Activated CD4-positive, CD25-positive, alpha-beta regulatory T cell treated with anti-CD3 and anti-CD28 coated beads, Interleukin-2, amount 50 U/mL, for 24 hours (primary cell): ENCODE measurements at places on chromosomes 13 and 19.

DNA sequence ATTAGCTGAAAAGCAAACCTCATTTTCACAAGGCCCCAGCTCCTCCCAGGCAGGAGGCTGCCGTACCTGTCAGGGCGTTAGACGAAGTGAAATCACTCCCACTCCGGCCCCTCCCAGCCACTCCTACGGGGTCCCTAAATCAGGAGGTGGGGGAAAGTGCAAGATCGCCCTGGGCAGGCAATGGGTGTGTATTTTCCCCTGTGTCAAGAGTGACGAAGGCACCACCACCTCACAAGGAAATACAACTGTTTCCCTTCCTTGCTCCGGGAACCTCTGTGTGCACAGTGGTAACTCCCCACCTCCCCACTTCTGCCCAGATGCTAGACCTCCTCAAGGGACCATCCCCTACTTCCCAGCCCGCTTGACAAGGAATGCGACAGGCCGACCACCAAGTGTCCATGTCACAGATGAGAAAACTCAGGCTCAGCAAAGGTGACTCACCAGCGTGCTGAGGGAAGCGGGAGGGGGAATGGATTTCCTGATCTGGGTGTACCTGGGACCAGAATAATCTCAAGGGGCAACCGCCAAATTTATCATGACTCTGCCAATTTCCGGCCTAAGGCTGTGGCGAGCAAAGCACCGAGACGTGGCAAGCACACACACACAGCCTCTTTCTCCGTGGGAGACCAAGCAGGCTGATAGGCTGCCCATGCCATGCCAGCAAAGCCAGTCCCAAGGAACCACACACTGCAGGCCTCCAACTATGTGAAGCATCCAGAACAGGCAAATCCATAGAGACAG is 7.3 kb downstream of the PPP6R1 start:
- no peak for ATAC-seq

GRCh38 chr13:110268576-110269185 is 38.3 kb downstream of the COL4A1 start:
- ATAC-seq = no peak

- ATAC-seq = no peak
Observed at GRCh38 chr13:39768962-39769361, 113.5 kb downstream of the COG6 start.

GRCh38 chr19:39406656-39407409 is at the start of gene ZFP36:
Gene ZFP36, plus strand, starts transcription at chr19:39406847. Its CDS starts 58 bp downstream, at chr19:39406905.
- peak; percentile 24 for ATAC-seq

GRCh38 chr13:100825557-100825956 is 151.0 kb upstream of the TMTC4 start:
- ATAC-seq = no peak

DNA sequence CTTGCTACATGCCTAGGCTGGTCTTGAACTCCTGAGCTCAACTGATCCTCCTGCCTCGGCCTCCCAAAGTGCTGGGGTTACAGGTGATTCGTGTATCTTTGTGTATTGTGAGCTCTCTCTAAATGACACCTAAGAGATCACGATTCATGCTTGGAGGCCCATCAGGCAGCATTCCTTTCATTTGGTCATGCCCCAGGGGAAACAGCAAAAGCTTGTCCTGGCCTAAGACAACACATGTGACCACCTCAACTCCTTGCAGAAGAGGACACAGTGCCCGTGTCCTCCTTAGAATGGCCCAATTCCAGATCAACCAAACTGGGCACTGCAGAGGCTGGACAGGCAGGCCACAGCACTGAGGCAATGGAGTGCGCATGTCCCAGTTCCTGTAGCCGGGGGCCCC is 32.5 kb downstream of the ZC3H4 start:
- no peak for ATAC-seq

DNA sequence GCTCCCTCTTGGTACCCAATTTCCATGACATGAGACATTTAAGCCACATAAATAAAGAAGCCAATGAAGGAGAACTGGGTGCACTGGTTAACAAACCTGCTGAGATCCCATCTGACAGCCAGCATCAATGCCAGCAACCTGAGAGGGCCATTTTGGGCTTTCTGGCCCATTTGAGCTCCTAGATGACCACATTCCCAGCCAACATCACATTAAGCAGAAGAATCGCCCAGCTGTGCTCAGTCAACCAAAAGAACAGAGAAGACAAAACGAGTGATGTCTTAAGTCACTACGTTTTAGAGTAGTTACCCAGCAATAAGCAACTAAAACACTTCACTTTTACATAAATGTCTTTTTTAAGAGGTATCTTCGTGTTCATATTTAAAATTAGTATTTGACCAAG is 21.9 kb downstream of the LCP1 start:
- no peak for ATAC-seq

- no peak for ATAC-seq
Observed at GRCh38 chr13:57568865-57569264, 62.7 kb upstream of the PCDH17 start.

DNA sequence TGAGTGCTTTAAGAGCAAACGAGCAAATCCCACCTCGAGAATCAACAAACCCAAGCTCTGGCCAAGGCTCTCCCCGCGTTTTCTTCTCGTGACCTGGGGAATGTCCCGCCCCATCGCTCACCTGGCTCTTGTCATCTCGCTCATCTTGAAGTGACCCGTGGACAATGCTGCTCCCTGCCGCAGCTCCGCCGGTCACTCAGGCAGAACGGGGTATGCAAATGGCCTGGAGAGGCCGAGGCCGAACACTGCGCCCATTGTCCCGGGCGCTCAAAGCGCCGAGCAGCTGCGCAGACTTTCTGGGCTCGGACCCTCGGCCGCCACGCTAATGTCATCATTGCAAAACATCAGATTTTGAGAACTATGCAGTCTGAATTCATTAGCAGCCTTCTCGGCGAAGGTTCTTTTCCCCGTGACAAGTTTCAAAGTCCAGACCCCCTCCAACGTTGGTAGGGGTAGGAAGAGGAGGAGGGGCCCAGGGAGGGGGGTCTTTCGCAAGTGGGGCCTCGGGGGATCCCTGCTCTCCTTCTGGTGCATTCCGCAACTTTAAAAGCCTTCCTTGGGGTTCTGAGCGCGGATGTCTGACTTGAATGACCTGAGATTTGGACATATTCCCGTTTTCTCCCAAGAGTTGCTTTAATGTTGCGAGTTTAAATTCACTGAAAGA is 39.7 kb downstream of the SOX1 start:
- ATAC-seq = no peak

DNA sequence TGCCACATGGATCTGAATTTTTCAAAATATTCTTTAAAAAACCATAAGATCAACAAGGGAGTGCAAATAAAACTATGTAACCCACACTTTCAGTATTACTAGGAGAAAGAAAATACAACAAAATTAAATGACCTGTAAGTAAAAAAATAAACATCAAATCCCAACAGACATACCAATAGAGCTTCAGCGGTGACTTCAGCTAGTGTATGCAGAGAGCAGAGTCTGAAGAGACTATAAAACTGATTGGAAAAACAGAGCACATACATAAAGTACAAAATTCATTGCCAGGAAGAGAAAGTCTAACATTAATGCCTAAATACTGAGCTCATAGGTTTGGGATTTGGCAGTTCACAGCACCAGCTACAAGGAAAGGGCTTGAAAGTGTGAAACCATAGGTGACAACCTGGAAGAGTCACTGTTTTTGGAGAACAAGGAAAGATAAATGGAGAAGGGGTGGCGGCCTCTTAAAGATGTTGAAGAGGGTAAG is 291.1 kb downstream of the LMO7 start:
- ATAC-seq = no peak

DNA sequence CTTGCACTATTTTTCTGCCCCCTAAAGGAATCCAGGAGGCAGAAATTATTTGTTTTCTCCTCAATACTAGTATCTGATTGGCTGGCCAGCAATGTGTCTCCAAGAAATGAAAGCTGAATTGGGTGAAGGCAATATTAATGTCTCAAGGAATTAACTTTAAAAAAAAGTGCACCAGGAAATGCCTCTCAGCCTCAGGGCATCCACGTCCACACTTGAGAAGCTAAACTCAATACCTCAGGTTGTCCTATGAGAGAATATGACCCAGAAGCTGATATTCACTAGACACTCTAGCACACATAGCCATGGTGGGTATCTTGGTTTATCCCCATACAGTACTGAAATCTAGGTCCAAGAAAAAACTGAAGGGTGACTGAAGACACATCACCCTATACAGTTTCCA is 2.1 kb downstream of the ZNF91 start:
- ATAC-seq = no peak

DNA sequence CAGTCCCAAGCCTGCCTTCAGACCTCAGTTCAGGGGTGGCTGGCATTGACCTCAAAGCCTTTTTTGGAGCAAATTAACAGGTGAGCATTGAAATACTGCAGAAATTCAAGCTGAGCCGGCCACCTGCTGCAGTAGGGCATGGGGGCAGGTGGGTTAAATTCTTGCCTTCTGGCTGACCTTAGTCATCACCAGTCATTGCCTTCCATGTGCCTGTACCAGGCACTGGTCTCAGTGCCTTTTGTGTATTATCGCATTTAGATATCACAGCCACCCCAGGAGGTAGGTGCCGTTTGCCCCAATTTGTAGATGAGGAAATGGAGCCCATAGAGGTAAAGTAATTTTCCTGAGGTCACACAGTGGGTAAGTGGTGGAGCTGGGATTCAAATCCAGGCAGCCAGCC is 7.2 kb downstream of the PPP1R37 start:
- no peak for ATAC-seq

GRCh38 chr13:99471221-99472121 is 29.8 kb upstream of the TM9SF2 start:
- ATAC-seq = no peak

GRCh38 chr19:35408284-35409171 is 37.7 kb downstream of the GPR42 start:
- no peak for ATAC-seq

DNA sequence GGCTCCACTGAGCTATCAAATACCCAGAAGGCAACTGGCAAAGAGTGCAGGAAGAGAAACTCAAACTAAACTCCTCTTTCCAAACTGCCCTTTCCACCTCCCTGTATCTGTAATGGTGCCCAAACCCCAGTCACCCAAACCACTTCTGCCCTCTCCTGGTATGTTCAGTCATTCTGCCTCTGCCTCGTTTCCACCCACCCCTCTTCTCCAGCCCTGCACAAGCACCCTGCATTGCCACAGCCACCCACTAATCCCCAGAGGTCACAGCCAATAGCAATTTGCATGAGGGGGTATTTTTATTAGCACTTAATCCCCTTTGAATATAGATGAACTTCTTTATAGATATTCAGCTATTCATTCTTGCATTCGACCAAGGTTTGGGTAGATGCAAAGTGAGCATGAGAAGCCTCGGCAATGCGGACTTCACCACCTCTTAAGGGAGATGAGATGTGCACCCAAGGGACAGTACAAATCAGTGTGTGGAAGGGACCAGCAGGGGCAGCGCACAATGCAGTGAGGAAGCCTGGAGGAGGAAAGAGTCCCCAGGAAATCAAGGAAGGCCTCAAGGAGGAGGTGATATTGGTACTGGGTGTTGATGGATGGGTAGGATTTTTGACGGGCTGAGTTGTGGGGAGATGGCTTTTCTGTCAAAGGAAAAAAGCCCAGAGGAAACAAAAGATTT is 12.4 kb downstream of the TMEM272 start:
- peak; percentile 91 for ATAC-seq

GRCh38 chr19:16814526-16815100 is 14.6 kb upstream of the SIN3B start:
- ATAC-seq = no peak

DNA sequence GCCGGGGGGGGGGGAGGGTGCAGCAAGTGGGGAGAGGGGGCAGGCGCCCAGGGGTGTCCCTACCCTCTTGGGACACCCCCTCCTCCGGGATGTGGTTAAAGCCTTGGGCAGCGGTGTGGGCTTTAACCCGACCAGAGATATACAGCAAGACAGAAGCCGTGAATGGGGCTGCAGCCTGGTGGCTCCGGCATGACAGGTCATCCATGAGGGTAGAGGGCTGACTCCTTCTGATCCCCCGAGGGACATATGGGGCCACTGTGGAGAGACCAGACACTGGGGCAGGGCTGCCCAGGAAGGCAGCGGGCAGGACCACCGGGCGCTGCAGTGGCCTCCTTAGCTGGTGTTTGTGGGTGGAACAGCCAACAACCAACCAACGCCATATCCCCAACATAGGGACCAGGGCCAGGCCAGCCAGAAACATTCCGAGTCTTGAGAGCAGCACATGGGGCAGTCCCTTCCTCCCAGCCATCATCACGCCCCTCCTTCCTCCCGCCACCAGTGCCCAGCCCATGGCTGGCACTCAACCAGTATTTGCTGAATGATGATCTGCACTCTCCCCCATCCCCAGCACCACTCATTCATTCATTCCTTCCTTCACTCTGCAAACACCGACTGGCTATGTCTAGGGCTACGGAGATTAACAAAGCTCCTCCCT is 18.2 kb downstream of the ELAVL1 start:
- no peak for ATAC-seq

GRCh38 chr13:113753171-113753570 is 5.9 kb upstream of the TMEM255B start:
- ATAC-seq = no peak

DNA sequence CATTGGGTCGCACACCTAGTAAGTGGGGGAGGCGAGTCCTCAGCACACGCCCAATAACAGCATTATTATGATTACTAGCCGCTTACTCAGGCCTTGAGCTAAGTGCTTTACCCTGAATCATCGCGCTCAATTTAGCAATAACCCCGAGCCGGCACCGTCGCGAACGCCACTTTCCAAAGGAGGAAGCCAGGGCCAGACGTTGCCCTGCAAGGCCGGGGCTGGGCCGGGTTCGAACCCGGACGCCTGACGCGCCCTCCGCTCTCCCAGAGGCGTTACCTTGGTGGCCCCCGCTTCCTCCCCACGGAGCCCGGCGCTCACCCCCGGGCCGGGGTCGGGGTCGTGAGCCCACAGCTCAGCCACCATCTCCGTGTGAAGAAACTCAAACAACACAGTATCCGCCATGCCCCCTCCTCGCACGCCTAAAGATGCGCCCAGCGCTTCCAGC is at the start of gene TRAPPC6A:
TSS of gene TRAPPC6A (minus strand) at position 421 of the 445 bp plus-strand sequence. CDS start at position 402, 19 bp downstream.
- peak; percentile 4 for ATAC-seq

DNA sequence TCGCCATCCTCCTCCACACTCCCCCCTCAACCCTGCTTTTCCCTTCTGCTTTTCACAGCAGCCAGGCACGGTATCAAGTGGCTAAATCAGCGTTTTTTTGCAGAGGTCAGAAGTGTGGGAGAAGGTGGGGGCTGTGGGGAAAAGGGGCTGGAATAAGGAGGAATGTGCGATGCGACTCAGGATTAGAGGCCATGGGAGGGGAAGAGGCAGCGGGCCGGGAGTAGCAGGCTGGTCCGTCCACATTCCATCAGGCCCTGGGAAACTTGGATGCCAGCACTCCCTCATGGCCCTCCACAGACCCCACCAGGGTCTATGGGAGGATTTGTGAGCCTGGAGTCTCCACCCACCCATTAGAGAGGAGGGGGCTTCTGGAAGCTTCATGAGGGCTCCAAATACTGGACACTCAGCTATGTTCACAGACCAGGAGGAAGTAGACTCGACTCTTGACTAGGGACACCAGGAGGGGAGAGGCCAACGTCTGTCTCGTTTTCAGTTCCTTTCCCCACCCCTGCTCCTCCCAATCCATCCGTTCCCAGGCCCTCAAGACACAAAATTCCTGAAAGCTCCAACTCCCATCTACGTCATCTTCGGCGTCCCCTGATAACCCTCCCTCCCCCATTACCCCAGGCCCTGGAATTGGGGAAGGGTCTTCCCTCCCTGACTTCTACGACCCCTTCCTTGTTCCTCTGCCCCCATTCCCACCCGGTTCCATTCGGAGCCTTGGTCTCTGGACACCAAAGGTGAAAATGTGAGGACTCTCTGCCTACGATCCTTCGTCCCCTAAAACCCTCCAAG is 3.3 kb upstream of the KCNC3 start:
- ATAC-seq = no peak

- no peak for ATAC-seq
Observed at GRCh38 chr13:96141032-96141431, 51.1 kb downstream of the HS6ST3 start.

GRCh38 chr13:104954210-104954609 is 1581.3 kb downstream of the EFNB2 start:
- ATAC-seq = no peak
